Left lobe of liver (tissue), 2 donors: ENCODE measurements at places on chromosomes 16 and 17.

- no peak for DNase-seq
Measured at GRCh38 chr16:13517841-13518240, 402.1 kb upstream of the ERCC4 start.

DNA sequence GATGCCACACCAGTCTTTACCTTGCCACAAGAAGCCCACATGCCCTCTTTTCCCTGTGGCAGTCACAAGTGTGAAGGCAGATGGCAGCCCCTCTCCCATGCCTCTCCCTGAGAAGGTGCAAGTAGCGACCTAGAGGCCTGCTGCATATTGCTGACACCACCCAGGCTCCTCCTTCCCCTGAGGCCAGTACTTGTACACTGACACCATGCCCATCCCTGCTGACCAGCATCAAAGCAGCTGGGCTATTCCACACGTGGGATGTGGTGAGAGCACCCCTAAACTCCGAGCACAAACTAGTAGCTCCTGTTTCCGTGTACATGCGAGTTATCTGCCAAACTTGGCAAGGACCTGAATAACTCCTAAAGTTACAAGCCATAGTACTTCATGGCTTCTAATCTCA lies 149.4 kb downstream of the AATF start:
- no peak for DNase-seq

DNA sequence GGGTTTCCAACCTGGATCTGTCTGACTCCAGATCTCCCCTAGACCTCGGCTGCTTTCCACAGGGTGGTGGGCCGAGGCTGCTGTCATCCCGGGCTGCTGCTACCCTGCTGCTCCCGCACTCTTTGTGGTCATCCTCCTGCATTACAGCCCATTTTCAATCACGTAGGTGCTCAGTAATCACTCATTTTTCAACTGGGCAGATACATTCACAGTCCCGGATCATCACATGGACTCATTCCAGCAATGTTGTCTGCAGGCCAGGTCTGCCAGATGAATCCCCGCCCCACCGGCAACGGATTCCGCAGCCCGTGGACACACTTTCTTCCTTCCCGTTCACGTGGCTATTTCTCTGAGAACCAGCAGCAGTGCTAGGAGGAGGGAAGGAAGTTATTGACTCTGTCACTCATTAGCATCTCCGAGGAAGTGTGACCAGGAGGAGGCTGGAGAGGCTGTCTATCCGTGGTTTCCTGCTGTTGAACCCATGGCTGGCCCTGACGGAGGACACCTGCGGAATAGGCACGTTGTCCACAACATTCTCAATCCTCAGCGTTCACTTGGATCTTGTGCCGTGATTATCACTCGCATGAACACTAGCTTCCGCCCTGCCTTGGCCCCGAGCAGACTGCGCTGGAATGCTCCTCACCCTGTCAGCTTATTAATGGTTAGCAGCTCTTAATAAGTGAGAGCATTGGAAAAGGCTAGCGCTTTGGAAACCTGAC lies 14.7 kb upstream of the ZCCHC14 start:
- DNase-seq = peak; percentile 60

DNA sequence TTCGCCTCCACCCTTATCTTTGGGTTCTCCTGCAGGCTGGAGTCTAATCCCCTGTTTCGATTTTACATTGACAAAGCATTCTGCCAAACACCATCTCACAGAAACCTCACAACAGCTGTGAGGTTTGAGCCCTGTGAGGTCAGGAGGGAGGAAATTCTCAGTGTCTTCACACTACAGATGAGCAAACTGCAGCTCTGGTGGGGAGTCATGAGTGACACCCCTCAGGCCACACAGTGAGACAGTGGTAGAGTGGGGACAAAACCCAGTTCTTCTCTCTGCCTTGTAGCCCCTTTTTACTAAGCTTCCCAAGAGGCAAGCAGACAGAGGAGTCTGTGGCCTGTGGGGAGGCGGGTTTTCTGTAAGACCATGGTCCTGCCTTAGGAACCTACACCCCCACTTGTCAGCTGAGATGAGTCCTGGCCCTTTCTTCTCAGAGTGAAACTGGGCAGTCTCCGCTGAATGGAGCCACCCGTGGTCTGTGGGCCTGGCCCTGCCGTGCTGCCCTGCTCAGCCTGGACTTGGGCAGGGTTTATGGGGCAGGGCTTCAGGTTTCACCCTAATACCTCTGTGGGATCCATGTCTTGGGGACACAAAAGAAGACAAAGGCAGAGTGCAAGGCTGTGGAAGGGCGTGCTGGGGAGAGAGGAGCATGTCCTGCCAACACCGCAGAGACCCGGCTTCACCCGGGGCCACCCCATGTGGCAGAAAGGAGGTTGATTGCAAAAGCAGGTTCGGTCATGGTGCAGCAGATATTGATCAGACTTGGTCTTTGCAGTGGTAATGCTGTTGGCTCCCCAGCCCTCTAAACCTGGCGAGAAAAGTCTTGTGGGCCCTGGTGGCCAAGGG lies 59.0 kb downstream of the ABR start:
- DNase-seq = peak; percentile 73
